ENCODE measurements at places on chromosomes 6 and 20.
A peak's percentile ranks its signal among the peaks of the same experiment; 100 is the strongest.

DNA sequence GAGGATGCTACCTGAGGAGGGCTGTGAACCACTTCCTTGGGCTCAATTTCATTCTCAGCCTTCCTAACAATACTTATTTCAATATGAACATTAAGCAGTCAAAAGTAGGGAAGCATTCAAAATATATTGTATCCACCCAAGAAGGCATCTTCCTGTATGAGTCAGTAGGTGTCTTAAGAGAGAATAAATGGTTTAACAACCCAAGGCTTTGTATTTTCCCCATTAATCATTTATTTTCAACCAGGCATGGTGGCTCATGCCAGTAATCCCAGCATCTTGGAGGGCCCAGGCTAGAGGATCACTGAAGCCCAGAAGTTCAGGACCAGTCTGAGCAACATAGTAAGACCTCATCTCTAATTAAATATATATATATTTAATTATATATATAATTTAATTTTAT, 74.5 kb upstream of the MARCKS start:
- DNase-seq: no peak

DNA sequence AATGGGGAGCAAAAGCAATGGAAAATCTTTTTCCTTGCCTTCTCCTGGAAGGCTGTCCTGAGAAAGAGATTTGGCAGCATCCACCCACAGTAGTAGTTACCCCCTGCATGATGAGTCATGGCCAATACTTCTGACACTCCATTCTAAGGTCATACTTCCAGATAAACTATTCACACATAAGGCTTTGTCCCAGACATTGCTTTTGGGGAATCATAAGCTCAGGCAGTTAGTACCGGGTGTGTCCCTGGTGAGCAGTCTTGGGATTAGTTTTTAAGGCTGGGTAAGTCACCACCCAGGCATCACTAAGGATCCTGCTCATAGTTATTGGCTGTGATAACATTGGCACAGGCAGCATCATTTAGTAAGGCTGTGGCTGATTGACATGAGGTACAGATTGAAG, 160.6 kb upstream of the GGTLC1 start:
- no peak for DNase-seq

DNA sequence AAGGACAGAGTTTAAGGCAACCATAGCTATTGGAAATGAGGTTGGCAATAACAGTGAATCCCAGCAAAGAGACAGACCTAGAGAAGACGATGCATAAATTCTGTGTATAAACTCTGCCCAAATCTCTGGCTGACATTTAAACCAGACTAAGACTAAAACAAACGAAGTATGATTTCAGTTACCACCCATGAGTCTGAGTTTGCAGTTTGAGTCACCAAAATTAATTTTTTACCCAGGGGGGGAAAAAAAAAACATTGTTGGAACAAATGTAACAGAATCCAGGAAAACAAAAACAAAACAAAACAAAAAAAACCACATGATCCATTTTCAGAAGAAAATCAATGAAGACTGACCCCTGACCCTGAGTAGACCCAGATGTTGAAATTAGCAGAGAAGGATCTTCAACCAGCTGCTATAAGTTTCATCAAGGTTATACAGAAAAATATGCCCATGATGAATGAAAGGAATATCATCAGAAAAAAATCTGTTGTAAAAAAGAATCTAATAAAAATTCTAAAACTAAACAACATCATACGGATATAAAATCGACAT, 190.8 kb downstream of the GMDS start:
- no peak for DNase-seq

GRCh38 chr6:43744931-43745727, 24.9 kb upstream of the VEGFA start:
- DNase-seq: no peak

- DNase-seq: peak; percentile 87
Observed at GRCh38 chr6:107115695-107116327, 496 bp upstream of the BEND3 start.

GRCh38 chr6:81465859-81466258, 286.6 kb downstream of the TENT5A start:
- DNase-seq: no peak

DNA sequence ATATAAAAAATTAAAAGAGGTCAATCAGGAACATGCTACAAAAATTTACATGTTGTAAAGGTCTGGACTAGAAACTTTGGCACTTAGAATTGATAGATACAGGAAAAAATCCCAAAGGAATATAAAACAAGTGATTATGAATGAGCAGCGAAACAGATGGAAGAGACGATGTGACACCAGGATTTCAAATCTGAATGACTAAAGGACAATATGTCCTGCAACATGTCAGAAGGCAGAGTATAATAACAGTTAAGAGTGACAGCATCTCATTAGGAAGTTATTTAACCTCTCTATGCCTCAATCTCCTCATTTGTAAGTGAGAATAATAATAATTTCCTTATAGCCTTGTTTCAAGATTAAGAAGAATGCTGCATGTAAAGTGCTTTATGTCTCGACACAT, 50.3 kb downstream of the FRK start:
- DNase-seq: no peak

DNA sequence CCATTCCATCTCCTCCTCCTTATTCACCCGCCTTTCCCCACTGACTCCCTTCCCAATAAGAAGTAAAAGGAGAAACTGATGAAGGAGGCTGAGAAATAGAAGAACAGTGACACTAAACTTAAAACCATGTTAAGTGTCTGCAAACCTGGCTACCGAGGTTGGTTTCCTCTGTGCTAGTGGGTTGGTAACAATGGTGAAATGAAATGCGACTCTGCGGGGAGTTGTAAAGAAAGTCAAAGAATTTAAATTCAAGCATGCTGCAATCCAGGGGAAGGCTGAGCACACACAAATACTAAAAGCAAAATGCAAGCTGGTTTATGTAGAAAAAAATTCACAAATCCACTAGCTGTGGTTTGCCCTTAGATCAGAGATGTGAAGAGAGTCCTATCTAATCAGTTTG, 155.2 kb upstream of the PDE10A start:
- DNase-seq: no peak

DNA sequence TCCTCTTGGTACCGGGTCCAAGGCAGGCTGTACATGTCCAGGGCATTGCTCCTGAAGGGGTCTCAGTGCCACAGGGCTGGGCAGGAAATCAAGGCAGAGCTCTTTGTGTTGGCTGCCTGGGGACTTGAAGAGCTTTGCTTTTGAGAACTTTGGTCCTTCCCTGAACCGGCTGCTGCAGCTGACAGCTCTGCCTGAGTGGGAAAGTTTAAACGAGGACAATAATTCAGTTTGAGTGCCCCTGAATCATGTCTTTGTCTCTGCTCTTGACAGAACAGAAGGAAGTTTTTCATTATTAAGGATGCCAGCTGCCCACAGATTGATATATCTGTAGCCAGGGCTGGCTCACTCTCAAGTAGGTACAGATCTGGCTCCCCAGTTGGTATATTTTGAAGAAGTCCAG, 56.1 kb downstream of the ANKRD6 start:
- no peak for DNase-seq

GRCh38 chr20:62370807-62371587, 3.9 kb upstream of the LAMA5 start:
- peak; percentile 62 for DNase-seq

- DNase-seq: no peak
Observed at GRCh38 chr6:49636713-49637349, at the start of gene RHAG. Gene RHAG (minus strand): TSS chr6:49636839. CDS start chr6:49636812, 27 bp downstream.

DNA sequence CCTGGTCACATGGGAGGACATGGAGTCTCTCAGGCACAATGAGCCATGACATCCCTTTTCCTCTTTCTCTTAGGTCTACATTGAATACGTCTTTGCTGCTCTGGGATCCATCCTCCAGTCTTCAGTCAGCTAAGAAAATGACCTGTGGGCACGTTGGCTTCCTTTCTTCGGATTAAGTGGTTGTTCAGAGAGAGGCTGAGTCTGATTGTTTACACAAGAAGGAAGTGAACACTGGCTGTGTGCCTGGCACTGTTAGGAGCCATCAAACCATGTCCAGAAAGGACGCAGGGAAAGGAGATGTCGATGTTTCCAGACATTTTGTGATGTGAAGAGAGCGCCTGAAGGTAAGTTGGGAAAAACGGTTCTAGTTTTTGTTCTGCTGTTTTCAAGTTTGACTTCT, 309.9 kb upstream of the CDYL start:
- no peak for DNase-seq

DNA sequence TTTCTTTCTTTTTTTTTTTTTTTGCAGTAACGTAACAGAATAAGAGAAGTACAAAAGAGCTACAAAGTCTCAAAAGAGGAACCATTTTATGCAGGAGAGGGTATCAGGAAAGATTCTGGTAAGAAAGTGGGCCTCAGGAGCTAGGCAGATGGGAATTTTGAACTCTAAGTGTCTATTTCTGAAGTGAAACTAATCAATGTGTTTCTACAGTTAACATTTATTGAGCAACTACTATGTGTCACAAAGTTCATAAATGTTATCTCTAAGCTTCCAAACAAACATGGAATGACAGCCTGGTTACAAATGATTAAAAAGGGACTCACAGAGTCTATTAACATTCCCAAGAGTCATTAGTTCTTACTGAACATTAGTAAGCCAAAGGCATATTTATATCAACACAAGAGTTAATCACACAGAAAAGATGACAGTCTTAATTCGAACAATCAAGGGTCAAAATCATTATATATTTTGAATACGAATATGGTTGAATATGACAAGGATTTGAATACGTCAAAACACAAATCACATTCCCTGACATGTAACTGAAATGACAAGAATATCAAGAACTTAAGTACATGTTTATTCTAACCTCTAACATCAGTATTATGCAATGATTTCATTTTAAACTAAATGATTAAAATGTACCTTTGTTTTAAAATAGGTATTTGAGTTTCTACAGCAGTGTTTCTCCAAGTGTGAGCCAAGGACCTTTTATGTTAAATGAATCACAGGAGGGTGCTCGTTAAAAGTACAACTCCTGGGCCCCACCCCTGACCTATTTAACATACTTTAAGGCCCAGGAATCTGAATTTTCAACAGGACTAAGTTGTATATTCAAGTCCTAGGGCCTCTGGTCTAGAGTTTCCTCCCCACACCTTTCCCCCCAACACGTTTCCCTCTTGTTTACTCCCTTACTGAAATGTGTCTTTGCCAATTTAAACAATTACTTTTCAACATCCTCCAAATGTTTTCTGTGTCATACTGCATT, 89.7 kb downstream of the ATXN1 start:
- DNase-seq: no peak

- DNase-seq: no peak
Observed at GRCh38 chr20:38617011-38617829, 15.6 kb downstream of the ARHGAP40 start.

GRCh38 chr20:48760403-48760983, 67.3 kb downstream of the PREX1 start:
- DNase-seq: peak; percentile 74

- DNase-seq: no peak
Observed at GRCh38 chr6:168926306-168926705, 327.3 kb downstream of the THBS2 start.

DNA sequence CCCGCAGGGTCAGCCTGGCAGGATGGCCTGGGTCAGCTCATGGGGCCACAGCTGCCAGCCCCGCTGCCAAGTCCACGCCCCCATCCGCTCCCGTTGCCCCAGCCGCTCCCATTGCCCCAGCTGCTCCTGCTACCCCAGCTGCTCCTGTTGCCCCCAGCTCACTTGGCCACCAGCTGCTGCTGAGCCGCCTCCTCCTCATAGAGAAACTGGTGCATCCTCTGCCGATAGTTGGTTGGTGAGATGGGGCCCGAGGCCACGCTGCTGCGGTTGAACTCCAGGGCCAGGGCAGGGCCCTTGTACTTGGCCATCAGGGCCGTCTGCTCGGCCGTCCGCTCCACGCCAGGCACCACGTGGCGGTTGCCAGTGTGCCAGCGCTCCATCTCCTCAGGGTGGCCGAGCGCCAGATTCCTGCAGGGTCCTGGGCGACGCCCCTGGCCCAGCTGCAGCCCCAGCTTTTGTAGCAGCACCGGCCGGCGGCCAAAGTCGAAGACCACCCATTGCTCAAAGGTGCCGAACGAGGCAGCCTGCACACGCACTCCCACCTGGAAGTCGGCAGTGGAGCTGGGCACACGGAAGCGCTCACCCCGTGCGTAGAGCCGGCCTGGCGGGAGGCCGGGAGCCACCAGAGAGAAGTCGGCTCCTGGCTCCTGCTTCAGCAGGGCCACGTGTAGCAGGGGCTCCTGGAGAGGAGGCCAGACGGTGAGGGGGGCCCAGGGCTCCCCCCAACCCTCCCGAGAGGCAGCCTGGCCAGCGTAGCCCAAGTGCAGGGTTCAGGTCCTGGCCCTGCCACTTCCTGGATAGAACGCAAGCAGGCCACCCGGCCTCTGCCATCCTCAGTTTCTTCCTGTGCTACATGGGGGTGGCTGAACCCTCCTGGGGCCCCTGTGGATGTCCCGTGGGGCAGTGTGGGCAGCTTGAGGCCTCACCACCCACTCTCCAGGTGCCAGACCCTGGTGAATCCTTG, 4.8 kb downstream of the HELZ2 start:
- DNase-seq: no peak

- no peak for DNase-seq
Observed at GRCh38 chr6:110761371-110761770, 53.9 kb downstream of the CDK19 start.

DNA sequence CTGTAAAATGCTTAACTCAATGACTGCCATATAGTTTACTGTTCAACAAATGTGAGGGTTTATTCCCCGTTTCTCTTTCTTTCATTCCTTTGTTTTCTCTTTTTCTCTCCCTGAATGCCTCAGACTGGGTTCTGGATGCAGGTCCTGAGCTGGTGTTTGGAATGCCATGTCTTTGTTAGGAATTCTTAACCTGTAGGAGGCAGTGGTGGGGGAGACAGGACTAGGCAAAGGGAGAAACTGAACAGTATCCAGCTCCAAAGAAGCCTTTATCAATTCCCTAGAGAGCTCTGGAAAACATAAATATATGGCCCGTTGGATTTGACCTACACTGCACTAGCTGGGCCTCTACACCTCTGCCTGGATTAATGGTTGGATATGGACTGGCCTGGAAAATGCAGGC, 621.2 kb upstream of the SLC35B3 start:
- no peak for DNase-seq

All from upper lobe of left lung (tissue), 6 donors.